ENCODE measurements at places on chromosomes 12 and 14.

DNA sequence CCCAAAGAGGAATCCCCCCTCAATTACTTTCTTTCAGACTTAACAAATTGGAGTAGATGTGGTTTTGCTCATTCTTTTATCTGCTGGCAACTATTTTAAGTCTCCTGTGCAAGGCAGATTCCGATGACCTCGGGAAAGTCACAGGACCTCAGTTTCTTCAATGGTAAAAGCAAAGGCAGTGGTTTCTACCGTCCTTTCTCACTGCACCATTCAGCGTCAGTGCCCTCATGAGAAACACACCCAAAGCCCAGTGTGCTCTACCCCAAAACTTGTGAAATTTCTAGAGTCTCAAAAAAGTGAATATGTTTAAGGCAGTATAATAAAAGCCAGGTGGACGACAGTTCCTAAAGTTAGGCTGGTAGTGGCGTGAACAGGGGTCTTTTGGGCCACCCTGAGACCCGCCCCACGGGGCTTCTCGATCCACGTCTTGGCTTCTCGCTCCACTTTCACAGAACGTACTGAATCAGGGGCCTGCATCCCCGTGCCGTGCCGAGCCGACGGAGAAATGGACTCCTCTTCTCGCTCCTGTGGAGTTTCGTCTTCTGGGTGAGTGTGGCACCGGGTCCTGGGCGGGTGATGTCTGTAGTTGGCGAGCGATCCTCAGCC lies 1.3 kb upstream of the ARHGAP5 start:
- no peak for DNase-seq

GRCh38 chr14:64601571-64601970 lies 51.8 kb downstream of the PPP1R36 start:
- DNase-seq, result no peak

DNA sequence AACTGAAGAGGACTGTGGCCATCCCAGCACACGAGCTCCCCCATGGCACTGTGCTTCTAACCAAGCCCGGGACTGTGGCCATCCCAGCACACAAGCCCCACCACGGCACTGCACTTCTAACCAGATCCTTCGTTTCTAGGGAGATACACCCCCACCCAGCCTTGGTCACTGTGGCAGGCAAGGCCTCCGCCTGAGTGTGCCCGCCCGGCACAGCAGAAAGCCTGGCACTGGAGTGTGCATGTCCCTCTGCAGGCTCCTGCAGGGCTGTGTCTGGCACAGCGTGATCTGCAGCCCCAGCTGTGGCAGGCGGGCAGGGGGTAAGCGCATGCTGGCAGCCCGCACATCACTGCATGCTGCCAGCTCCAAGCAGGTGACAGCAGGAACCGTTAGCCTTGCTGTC lies 49.8 kb downstream of the CCDC85C start:
- no peak for DNase-seq

DNA sequence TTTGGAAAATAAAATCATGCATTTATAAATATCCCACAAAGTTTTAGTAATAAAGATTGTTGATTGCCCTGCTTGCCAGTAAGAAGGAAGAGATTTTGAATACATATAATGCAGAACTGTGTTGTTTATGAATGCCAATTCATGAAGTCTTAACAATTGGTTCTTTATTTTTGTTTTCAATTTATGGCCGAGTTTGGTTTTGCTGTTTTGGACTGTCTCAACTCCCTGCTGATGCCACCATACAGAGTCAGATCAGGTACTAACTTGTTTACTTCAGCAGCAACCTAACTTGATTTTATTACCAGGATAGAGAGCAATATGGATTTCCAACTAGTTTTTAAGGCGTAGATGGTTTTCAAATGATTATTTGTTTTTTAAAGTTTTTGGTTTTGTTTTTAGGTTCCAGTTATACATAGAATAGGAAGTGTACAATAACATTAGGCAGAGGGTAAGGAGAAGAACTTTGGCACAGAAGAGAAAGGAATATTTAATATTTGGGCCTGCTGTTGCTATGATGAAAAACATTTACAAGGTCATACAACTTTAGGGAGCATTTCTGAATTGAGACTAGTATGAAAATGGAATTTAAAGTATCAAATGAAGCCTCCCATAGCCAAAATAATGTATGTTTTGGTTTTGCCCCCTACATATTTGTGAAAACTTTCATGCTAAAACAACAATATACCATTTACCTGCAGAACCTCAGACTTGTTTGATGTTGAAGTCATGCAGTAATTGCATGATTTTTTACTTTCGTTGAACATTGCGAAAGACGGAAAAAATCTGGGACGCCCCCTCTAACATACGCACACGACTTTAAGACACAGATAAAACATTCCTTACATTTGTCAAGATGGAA lies 904 bp upstream of the FAM177A1 start:
- no peak for DNase-seq

- DNase-seq, result no peak
Observed at GRCh38 chr12:109139791-109140190, 23.4 kb downstream of the ACACB start.

DNA sequence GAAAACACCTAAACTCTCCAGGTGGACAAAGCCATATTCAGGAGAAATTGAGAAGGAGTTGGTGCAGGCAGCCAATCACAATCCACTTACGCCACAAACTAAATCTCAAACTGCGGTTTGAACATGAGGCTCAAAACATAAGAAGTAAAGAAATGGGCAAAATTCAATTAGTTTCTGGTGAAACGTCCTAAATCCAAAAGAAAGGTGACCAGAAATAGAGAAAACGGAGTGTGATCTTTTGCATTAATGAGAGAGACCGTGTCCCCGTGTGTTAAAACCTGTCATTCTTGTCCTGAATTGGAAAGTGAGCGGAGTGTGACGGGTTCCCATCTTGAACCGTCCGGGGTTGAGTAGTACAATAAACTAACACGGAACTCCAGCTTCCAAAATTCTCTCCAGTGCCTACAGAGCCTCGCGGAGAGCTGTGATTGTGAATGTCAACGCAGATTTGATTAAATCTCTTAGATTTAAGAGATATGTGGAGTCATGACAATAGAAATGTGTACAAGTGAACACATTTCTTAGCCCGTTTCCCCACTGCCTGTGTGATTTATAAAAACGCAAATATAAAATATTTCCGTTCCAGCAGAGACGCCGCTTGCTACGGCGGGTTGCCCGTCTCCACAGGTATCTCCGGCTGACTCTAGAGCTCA lies 595 bp upstream of the METAP2 start:
- no peak for DNase-seq

- no peak for DNase-seq
Observed at GRCh38 chr12:13126494-13126893, 23.0 kb upstream of the GSG1 start.

DNA sequence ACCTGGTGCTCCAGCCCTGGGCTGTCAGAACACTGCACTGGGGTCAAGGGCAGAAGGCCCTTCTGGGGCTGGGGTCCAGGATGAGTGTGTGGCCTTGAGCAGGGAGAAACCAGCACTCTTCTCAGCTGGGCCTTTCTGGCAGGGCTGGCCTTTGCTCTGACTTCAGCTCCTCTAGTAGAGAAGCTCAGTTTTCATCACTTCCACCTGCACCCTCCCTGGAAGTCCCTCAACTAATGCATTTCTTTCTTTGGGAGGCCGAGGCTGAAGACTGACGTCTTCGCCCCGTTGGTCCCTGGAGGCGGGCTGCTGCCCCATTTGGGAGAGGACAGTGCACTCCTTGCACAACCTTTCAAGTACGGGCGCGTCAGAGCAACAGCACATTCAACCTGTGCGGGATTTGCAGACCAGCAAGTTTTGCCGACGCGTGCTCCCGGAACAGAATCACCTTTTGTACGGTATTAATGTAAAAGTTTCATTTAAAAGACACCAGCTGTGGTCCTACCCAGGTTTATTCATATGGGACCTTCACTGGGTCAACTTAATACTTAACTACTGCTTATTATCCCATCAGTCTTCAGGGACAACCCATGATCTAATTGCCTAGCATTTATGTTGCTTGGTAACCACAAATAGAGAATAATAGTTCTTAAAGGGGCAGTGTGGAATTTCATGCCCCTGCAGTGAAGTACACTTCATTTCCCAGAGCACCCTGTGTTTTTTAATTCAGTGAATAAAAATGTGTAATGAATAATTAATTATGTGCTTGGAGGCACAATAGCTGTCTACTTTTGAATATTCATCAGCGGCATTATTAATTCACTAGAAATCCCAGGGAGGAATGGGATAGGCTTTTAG lies 134.8 kb upstream of the VRK1 start:
- no peak for DNase-seq

- no peak for DNase-seq
Observed at GRCh38 chr12:43072431-43072830, 479.6 kb downstream of the ADAMTS20 start.

DNA sequence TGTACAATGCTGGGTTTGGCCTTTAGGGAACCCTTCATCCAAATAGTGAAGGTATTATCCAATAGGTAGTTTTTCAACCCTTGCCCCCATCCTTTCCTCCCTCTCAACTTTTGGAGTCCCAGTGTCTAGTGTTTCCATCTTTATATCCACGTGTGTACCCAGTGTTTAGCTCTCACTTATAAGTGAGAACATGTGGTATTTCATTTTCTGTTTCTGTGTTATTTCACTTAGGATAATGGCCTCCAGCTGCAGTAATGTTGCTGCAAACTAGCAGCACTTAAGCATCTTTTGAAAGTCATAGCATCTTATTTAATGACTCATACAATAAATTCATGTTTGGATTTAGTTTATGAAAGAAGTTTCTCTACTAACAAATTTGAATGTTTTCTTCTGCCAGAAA lies 442.5 kb downstream of the NELL2 start:
- DNase-seq, result no peak

- DNase-seq, result no peak
Observed at GRCh38 chr12:65307169-65307501, 28.7 kb downstream of the MSRB3 start.

GRCh38 chr12:16243487-16244412 lies 33.7 kb downstream of the SLC15A5 start:
- DNase-seq, result no peak

GRCh38 chr12:86959766-86960458 lies 703.7 kb upstream of the MGAT4C start:
- no peak for DNase-seq

GRCh38 chr12:46468160-46468559 lies 95.6 kb upstream of the SLC38A2 start:
- no peak for DNase-seq

DNA sequence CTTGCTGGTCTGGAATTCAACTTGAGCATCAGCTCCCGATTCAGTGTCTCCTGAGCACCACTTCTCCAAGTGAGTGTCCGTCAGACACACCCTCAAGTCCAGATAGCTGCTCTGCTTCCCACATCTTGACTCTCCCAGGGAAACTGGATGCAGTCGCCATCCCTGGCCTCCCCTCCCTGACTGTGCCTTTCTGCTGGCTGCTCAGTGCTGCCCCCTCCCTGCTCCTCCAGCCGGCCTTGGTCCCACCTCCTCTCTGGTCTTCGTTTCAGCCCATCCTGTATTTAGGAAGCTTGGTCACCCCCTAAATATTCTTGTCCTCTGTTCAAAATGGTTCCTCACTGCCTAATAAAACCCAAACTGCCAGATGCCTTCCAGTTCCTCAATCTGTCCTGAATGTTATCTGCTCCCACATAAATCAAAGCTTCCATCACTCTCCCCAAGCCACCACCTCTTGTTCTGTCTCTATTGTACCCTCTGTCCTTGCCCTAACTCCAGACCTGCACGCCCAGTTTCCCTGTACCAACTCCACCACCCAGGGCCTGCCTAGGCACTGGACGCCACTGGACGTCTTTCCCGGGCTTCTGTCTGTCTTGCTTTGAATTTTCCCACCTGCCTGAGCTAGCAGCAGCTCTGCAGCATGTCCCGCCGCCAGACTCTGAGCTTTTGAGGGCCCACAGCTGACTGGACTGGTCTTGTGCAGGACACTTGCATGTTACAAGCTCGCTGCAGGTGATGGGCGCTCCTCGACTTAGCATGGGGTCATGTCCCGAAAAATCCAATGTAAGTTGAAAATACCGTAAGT lies 33.8 kb downstream of the CCDC92 start:
- DNase-seq, result no peak

GRCh38 chr12:78898416-78898815 lies 33.8 kb downstream of the SYT1 start:
- DNase-seq, result no peak

GRCh38 chr12:96502477-96502876 lies 13.1 kb downstream of the CFAP54 start:
- no peak for DNase-seq

DNA sequence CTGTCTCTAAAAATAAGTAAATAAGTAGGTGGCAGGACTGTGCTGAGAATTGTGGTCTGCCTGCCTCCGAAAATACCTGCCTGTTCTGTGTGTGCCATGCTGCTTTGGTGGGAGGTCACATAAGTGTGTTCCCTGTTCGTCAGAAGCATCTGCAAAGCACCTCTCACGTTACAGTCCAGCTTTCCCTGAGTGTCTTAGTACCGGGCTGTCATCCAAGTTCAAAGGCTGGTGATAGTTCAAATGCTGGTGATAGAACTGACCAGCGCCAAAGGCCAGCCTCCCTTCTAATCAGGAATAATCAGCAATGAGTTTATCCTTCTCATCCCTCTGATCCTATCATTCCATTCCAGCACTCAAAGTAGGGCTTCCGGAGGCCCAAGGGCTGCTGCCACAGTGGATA lies 5.6 kb downstream of the CABP1 start:
- DNase-seq, result no peak

DNA sequence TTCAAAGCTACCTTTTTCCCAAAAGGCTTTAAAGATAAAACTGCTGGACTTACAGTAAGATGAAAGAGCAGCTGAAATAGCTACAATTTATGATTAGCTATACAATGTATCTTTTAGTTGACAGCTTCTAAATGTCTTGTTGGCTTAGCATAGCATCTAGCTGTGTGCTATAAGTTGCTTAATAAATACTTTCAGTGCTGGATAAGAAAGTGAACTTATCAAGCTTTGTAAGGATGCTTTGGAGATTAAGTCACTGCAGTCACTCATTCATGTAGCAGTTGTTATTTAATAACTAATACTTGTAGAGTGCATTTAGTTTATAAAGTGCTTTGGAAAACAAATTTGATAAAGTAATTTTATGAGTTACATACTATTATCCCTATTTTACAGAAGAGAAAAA lies 14.6 kb downstream of the CFAP54 start:
- DNase-seq, result no peak

DNA sequence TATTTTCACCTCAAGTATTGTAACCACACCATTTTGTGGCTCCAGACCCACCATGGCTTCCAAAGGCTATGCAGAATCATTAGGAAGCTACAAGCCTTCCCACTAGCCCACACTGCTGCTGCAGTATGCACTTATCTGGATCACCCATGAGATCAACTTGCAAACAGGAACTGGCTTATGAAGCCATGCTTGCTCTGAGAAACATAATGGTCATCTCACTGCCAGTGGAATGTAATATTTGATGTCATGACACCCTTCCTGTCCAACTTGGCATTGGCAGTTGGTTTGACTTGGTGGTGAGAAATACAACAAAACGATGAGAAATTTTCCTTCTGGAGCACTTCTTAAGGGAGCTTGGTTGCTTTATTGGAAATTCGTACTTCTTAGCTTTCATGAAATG lies 69.3 kb upstream of the FRMD6 start:
- no peak for DNase-seq

- no peak for DNase-seq
Observed at GRCh38 chr12:31629756-31630732, 29.4 kb upstream of the ETFBKMT start.

DNA sequence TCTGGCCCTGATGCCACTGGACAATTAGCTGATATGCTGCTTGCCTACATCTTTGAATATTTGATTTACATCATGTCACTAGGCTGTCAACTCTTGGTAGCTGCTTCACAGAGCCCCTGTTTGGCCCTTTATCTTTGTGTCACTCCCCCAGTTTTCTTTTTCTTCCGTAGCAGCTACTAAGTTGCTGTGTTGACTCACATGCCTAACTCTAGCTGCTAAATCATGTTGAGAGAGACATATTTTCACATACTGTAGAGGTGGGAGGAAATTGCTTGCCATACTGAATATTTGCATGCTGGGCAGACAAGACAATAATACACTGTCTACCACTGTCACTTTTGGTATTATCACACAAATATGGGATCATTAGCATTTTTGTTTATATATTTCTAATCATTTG lies 147.1 kb upstream of the NOVA1 start:
- DNase-seq, result no peak

All from activated CD8-positive, alpha-beta memory T cell treated with anti-CD3 and anti-CD28 coated beads for 1 hour (primary cell).